ENCODE measurements at places on chromosomes 1 and 21.

- DNase-seq = no peak
These were observed 39.9 kb upstream of the PPP1R15B start for GRCh38 chr1:204451352-204452124.

DNA sequence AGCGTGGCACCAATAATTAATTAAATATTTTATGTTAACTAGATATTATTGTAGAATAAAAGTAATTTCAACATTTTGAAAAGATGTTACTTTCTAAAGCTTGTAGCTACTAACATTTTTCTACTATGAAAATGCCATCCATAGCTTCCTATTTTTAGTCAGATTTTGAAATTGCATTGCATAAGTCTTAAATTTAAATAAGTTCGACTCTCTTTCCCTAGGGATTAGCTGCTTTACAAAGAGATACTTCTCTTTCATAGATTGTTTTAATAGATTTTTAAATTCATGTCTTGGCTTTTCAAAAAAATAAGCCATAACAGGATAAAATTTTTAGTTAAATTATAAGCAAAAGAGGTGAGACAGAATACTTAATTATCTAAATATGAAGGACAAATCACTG, 1279.6 kb downstream of the KCNT2 start:
- no peak for DNase-seq

DNA sequence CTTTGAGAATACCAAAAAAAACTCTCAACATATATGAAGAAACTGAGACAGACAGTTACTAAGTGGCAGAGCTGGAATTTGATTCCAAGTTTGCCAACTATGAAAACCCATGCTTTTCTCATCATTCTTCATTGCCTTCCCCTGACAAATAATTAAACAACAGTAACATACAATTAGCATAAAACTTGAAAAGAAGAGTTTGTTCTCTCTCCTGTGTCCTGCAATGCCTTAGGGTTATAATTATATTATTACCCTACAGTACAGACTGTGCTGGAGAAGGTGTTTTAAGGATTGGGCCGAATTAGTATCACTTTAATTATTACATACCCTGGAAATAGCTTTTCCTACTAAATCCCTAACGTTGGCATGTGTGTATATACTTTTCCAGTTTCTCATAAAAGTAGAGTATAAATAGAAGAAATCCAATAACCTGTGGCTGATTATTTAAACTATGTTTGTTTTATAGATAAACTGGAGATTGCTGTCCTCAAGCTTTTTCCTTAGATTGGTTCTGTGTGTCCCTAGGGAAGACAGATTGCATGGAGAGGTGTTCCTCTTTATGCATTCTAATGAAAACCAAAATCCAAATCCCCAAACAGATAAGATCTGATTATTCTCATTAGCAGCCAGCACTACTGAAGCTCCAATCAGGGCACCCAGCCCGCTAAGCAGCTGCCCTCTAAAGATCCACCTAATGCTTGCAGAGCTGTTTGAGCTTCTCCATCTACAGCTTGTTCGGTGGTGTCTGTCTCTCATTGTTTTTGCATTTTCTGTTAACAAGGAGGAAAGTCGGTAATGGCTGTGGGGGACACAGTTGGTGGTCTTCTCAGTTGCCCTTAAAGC, 156.3 kb downstream of the TM2D1 start:
- DNase-seq = no peak

GRCh38 chr1:6958407-6959030, 173.3 kb downstream of the CAMTA1 start:
- no peak for DNase-seq

GRCh38 chr21:45427331-45428271, 22.6 kb downstream of the COL18A1 start:
- DNase-seq = no peak

GRCh38 chr1:58845942-58846341, 62.1 kb upstream of the JUN start:
- no peak for DNase-seq

DNA sequence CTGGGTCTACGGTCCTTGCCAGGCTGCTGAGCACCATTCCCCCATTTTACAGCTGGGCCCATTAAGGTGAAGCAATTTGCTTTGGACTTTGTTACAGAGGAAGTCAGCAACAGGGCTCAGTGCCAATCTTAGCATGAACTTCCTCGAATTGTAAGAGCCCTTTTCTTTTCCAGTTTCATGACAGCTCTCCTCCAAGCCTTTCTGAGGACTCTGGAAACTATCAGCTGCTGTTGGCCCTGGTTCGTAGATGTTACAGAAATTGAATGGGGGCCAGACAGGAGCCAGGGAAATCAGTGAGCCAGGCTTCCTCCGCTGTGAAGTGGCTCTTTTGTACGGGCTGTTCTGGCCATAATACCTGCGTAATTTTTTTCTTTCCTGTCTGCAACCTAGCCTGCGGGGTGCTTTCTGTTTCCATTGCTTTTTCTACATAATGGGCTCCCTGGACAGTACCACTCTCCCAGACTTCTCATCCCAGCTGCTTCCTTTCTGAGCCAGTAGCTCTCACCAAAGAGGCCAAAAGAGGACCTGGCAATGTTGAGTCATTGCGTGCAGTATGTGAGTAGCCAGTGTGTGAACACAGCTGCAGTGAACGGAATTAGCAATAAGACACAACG, 386.3 kb downstream of the DISC1 start:
- no peak for DNase-seq

GRCh38 chr1:169802888-169803287, 8.2 kb upstream of the METTL18 start:
- no peak for DNase-seq

GRCh38 chr1:53572065-53572814, 113.0 kb downstream of the DMRTB1 start:
- no peak for DNase-seq

DNA sequence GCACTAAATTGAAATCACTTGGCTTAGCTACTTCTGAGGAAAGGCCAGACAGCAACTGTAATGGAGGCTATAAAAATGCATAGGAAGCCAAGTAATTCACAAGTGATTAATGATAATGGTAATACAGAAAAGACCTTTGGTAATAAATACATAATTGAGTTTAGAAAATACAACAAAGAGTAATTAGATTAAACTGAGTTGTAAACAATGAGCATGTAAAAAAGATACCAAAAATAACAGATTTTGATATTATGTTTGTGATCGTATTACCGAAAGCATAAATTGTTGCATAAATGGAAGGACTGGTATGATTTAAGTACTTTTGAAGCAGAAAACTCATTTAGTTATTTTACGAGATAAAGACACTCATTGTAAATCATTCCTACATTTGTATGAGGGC, 556.7 kb upstream of the TMPRSS15 start:
- DNase-seq = no peak

DNA sequence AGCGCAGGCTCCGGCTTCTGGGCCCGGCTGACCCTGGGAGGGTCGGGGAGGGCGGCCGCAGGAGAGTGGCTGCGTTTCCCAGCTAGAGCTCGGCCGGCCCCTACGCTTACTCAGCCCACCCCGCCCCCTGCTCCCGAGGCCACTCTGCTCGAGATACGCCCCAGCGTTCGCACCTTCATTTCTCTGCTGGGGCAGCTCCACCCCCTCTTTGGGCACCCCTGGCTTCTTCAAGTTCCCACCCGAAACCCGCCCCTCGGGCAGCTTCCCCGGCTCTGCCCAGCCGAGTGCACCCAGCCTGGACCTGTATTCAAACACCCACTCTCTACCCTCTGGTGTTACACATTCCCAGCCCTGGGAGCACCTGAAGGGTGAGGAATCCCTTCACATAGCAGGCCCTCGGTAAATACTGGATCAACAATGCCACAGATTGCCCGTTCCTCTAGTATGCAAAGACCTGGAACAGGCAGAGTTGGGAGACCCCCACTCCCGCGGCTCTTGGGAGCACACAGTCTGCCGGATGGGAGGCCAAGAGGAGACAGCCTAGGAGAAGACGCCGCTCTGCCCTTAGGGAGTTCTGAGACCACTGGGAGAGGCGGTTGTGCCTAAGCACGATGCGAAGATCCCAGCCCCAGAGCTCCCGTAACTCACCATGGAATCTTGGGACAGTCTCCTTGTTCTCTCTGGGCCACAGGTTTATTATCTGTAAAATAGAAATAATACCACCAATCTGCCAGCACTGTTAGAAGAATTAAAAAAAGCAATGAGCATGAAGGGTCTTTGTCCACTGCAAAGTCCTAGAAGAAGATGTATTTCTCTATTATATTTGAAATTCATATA, 566 bp upstream of the PAQR7 start:
- no peak for DNase-seq

DNA sequence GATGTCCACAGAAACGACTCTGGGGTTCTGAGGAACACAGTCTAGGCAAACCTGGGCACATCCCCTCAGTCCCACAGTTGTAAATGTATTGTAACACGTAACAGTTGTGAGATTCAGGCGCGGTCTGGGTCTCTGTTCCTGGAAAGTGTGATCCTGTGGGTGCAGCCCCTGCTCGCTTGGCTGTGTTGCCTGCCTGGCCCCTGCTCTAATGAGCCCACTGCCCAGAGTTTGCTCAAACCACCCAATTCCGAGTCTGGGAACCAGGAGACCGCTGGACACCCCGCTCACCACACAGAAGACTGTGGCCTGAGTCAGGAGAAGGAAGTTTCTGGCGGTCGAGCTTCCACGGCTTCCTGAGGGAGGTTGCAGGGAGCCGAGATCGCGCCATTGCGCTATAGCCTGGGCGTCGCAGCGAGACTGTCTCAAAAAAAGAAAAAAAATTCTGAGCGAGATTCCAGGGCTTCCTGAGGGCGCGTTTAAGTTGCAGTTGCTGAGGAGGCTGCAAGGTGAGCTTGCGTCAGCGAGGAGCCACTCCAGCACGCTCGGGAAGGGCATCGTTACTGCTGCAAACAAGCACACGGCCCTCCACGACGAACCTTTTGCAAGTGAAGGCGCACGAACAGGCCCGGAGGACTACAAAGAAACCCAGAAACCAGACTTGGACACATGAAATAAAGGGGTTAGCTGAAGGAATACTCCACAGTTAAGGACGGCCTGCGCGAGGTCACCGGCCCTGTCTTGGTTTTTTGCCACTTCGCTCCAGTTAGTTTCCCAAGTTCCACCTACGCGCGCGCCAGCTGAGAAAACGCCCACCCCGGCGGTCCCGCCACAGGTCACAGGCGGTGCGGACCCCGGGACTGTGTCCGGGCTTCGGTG, 1.1 kb downstream of the C21orf58 start:
- DNase-seq = peak; percentile 29

- DNase-seq = no peak
These were observed 23.5 kb upstream of the WNT4 start for GRCh38 chr1:22166439-22166838.

- DNase-seq = no peak
These were observed 5.8 kb downstream of the TIAM1 start for GRCh38 chr21:31337996-31338907.

DNA sequence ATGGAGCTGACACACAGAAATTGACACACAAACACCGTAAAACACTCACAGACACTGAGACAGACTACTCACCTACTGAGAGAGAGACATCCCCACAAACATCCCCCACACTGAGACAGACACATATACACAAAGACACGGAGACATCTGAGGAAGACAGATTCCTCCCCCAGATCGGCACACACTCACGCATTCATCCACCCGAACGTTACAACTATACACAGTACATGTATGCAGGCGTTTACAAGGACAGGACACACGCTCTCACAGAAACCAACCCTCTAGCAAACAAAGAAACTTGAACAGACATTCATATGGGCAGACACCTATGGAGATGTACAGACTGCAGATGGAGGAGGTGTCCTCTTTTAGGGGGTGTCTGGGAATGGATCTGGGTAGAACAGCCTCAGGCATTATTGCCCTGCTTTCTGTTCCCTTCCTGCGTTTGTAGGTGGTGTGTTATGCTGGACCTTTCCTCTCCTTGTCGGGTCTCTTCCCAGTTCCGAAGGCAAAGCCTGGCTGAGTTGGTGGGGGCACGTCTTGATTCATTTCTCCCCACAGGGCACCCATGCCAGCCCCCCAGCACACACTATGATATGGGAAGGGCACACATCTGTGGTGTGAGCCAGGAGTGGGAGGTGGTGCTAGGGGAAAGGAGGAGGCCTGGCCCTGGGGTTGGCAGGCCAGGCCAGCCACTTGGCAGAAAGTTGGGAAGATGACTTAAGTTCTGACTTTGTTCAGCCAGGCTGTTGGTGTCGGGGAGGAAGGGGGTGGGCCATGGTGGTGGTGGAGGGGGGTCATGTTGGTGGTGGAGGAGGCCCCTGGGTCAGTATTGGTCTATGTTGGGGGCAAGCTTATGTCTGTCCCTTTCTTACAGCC, 1.5 kb downstream of the KIRREL1 start:
- DNase-seq = no peak

DNA sequence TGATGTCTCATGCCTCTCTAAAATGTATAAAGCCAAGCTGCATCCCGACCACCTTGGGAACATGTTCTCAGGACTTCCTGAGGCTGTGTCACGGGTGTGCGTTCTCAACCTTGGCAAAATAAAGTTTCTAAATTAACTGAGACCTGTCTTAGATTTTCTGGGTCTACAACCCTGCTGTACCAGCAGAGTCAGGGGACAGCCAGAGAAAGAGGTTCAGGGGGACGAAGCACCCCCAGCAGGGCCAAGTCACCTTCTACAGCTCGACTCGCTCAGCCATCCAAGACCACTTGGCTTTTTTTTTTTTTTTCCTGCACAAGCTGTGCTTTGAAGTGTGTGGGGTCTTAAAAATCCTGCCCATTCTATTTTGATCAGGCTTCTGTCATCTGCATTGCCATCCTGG, 28.5 kb upstream of the PDE9A start:
- DNase-seq = no peak

GRCh38 chr1:179305450-179305849, 11.9 kb downstream of the SOAT1 start:
- DNase-seq = no peak

GRCh38 chr1:185279571-185279970, 37.5 kb downstream of the IVNS1ABP start:
- no peak for DNase-seq

DNA sequence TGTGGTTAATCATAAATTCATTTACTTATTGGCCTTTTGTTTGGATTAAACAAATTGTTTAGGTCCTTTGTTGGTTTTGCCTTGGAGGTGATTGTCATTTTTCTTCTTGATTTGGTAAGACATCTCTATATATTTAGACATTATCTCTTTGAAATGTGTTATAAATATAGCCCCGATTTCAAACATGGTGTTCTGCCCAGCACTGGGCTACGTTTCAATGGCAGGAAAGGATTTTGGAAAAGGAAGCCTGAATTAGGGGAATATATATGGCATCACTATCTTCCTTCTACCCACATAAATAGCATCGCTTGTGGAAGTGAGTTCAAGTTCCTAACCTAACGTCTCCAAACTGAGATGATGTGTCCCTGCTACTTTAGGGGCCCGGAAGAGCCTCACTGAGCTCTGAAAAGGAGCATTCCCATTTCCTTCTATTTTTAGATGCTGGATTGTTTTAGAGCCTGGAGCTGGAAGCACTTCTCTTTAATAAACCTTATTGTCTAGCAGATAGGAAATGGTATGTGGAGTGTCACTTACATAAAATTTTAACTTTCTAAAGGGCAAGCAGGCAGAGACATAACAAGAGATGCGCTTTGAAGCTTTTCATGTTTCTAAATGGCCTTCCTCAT, 39.4 kb downstream of the PGBD5 start:
- DNase-seq = no peak

DNA sequence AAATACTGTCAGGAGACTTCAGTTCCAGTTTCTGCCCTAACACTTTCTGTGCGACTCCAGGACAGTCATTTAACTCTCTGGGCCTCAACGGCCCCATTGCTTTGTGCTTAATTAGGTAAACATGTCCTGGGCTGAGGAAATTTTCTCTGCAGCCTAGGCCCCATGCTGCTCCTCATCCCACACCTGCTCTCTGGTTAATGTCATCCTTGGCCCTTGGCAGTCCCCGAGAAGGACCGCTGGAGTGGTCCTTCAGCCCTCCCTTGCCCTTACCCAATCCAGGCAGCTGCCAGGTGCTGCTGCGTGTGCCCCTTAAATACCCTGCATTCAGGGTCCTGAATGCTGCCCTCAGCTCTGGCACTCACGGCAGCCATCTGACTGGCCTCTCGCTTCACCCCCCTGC, 18.7 kb downstream of the UBL4B start:
- DNase-seq = no peak
